ENCODE measurements at places on chromosomes 5 and 9. TPM values are rescaled to one million over a fixed set of nuclear protein-coding genes. Genes with fewer than 3 reads are reported as not detected.
A peak's percentile ranks its signal among the peaks of the same experiment; 100 is the strongest.

The SPINK5 gene
- 2.1 TPM for total RNA-seq

- DNase-seq: no peak
Observed at GRCh38 chr9:10268531-10269485, 344.0 kb downstream of the PTPRD start.

The NR6A1 gene
- 4.5 TPM for total RNA-seq

The BASP1 gene
- 25.8 TPM for total RNA-seq

DNA sequence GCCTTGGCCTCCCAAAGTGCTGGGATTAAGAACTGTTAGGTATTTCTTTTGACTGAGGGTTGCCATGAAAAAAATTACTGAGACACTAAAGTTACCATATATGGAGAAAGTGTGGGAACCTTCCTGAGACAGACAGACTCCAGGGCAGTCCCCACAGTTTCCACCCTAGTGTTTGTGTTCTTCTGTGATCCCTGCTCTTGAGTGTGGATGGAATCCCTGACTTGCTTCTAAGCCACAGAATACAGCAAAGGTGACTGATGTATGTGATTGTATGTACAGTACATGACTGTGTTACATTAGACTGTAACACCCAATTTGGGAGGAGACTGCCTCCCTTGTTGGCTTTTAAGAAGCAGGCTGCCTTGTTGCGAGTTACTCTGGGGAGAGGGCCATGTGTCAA lies 24.7 kb upstream of the ADAM19 start:
- DNase-seq: no peak

DNA sequence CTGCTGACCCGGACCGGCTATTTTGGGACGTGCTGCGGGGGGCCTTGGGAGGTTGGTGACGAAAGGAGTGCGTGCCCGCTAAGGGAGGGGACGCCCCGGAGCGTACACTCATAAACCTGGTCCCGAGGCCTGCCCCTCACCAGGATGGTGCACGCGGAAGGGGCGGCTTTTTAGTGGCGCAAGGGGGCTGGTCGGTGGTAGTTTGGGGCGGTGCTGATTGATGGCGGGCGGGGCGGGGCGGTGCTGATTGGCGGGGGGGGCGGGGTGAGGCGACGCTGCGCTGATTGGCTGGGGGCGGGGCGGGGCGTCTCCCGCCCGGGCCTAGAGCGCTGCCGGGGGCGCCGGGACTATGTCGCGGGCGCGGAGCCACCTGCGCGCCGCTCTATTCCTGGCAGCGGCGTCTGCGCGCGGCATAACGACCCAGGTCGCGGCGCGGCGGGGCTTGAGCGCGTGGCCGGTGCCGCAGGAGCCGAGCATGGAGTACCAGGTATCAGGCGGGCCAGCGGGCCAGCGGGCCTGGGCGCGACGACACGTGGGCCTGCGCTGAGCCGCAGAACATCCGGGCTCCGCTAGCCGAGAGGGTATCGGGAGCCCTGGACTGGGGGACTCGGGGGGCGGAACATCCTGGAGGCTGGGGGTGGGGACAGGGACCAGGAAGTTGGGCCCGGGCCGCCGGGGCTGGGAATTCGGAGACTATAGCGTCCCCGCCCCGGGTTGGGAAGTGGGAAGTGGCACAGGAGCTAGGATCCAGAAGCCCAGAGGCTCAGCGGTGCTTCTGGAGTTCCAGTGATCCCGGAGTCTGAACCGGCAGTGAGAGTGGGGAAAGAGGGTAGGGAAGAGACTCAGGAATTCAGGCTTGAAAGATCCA lies at the start of gene FPGS:
TSS of gene FPGS (plus strand) at position 307 of the 868 bp plus-strand sequence. CDS start at position 350, 43 bp downstream.
- peak; percentile 92 for DNase-seq

DNA sequence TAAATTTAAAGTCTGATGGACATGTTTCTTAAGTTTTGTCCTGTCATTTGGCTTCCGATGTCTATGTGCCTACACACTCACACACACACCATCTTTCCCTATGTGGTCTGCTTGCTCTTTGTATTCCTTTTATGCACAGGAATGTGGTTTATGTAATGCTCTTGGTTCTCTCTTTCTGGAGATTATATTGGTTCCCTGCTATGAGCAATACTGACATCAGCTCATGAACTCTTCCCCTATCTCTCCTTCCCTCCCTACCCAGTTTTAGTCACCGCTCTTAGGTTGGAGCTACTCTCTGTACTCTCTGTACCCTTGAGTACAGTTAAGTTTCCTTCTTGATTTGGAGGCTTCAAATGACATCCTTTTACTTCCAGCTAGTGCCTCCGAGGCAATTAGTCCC lies 77.9 kb upstream of the MVB12B start:
- DNase-seq: no peak
